HepG2 (cell line): ENCODE measurements at places on chromosomes 12 and 14.

GRCh38 chr14:49593016-49593415, 5.7 kb upstream of the LRR1 start:
- no peak for DNase-seq

- no peak for DNase-seq
Observed at GRCh38 chr12:91695964-91696363, 449.7 kb downstream of the BTG1 start.

DNA sequence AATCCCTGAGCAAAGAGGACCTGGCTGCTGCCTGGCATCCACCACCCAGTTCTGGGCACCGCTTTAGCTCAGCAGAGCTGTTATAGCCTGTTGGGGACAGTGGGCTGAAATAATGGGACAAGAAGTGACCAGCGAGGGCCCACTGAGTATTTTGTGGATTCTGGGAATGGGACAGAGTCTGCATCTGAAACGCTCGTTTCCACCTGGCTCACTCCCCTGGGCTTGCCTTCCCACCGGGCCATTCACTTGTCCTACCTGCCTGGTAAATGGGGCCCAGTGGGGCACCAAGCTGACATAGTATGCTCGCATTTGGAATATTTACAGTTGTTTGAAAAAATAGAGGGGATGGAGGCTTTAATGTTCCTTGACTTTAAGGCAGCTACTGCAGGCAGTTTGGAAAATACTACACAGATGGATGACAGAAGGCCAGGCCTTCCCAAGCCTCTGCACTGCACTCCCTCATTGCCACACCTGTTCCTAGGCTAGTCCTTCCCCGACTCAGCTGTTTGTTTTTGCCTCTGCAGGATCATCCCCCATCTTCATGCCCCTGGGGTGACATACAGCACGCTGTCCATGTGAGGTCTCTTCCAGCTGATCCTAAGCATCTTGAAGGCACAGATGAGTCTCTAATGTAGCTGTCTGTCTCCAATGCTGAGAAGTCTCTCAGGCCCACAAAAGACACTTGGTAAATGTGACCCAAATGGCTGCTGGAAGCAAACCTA, 61.3 kb upstream of the DICER1 start:
- no peak for DNase-seq

DNA sequence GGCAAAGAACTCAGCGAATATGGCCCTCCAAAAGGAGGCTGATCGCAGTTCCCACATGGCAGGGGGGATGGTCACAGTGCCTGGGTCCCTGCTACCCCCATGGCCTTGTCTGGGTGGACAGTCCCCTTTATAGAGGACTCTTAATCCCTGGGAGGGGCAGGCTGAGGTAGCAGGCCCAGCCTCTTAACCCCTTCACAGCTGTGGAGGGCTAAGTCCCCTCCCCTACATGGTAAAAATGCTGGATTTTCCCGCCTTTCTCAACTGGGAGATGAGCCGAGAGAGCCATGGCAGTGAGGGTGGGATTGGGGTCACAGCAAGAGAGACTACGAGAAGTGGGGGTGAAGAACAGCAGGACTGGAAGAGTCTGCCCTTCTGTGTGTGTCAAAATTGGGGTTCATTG, at the start of gene MIP:
Gene MIP (minus strand): TSS at position 101 of the 400 bp plus-strand sequence. CDS start 44 bp downstream, at position 57.
- DNase-seq: no peak

GRCh38 chr14:68899033-68899603, 80.0 kb downstream of the ACTN1 start:
- no peak for DNase-seq

GRCh38 chr12:97555547-97556187, 93.1 kb downstream of the RMST start:
- no peak for DNase-seq

- DNase-seq: peak; percentile 27
Observed at GRCh38 chr14:106556665-106557289, 1030.4 kb downstream of the TMEM121 start.

DNA sequence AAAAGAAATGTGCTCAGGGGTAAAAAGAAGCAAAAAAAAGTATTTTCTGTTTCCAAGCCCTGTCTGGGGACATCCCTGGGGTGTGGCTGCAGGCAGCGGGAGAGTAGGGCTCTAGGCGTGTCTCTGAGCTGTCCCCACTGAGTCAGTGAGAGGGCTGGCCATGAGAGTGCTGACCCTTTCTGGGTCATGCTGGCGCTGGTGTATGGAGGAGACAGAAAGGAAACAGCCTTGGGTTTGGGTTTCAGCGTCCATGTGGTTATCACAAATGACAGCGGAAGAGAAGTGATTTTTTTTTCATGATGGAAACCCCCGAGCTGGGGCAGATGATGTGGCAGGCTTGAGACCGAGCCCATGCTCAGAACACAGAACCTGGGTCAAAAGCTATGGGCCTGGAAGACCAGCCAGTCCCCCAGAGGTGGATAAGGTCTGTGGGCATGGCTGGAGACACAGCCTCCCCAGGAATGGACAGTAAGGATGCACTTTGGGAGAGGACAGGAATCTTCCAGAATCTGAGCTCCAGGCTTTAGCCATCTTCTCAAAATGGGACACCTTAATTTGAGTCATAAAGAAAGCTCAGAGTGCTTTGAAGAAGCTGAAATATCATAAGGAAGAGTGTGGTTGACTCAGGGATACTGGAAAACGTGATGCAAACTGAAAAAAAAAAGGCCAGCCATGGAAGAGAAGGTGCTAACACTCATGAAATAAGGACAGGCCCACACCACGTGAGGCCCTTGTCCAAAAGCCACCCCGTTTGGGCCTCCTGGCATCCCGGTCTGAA, 36.2 kb downstream of the SYNE3 start:
- no peak for DNase-seq

DNA sequence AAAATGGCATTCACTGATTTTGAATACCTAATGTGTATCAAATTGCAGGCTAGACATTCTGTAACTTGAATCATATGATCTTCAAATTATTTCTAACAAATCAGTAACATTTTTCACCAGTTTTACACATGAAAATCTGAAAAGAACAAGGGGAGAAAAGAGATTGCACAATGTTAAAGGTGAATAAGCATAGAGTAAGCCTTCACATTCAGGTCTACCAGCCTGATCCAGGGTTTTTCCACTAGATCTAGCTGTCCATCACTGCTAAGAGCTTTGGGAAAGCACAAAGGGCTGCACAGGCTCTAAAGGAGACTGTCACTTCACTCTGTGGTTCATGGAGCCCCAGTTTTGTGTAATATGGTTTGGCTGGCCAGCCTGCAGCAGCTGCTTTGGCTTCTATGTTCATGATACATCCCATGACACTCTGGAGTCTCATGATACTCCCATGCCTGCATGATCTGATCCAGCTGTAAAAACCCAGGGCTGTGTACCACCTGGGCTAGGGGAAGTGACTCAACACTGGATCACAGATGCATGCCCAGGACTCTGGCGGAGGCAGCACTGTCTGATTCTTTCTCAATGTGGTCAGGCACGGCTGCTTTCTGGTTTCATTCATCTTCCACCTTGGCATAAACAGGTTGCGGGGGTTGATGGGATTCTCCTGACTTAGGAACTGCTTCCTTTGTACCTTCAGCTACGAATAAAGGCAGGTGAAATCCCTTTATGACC, 859.7 kb downstream of the GALC start:
- no peak for DNase-seq

- DNase-seq: no peak
Observed at GRCh38 chr12:107657133-107657532, 28.5 kb upstream of the PWP1 start.

GRCh38 chr12:92619026-92619425, 83.8 kb upstream of the PLEKHG7 start:
- DNase-seq: no peak

DNA sequence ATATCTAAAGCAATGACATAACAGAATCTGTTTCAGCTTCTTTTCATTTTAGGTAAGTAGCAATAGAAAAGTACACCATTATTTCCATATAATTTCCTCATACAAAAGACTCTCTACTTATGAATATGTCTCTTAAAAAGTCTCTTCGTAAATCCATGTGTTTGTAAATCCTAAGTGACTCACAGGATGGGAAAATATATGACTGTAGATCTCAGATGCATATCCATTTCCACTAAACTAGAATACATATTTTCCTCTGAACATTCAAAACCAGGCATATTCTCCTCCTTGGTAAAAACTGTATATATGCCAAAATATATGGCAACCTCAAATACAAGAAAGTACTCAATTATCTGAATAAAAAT, 93.6 kb downstream of the TXNDC16 start:
- no peak for DNase-seq

DNA sequence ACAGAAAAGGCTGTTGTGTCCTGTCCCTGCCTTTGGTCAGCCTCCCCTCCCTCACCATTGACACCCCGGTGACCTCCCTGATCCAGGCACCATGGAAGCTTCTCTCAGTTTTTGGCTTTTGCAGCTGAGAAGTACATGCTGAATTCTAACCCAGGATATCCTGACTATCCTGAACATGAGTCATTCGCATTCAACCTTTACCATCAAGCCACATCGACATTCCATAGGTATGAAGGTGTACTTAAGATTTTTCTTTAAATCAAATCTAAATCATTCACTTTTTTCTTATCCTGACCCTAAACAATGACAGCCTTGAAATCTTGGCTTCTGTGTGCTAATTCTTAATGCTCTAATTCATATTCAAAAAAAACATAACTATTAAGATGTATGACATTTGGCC, 8.7 kb upstream of the KRT78 start:
- no peak for DNase-seq

DNA sequence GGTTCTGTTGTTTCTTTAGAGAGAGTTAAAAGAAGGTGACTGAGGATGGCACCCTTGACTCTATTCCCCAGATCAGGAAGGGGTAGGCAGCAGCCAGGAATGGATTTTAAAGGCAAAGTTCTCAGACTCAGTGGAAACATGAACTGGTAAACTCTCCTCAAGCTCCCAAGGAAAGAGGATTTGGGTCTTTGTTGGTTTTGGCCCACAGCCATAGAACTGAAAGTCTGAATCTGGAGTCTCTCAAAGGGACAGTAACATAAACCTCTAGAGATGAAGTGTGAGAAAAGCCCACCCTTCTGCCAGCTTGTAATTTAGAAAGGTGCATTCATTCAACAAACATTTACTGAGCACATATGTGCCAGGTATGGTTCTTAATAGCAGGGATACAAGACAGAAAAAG, 28.6 kb upstream of the BLTP3B start:
- DNase-seq: no peak

DNA sequence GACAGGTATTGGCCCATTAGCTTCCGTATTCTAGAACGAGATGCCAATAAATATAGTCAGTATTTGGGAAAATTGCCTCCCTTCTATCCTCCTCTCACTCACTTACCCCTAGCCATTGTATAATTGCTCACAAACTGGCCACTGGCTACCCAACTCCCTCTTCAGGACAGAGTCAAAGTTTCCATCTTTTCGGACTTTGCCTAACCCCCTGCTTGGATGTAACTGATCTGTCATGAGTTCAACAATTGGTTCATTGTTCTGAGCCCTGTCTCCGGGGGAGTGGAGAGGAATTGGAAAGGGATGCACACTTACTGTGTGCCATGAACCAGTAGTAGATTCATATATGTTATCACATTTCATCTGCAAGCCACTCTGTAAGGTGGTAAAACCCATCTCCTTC, 12.2 kb downstream of the MYRFL start:
- peak; percentile 65 for DNase-seq
